Kidney capillary endothelial cell (primary cell): ENCODE measurements at places on chromosomes 5 and 9.

- DNase-seq = peak; percentile 31
Observed at GRCh38 chr9:97237951-97238889, 69.2 kb upstream of the CCDC180 start.

DNA sequence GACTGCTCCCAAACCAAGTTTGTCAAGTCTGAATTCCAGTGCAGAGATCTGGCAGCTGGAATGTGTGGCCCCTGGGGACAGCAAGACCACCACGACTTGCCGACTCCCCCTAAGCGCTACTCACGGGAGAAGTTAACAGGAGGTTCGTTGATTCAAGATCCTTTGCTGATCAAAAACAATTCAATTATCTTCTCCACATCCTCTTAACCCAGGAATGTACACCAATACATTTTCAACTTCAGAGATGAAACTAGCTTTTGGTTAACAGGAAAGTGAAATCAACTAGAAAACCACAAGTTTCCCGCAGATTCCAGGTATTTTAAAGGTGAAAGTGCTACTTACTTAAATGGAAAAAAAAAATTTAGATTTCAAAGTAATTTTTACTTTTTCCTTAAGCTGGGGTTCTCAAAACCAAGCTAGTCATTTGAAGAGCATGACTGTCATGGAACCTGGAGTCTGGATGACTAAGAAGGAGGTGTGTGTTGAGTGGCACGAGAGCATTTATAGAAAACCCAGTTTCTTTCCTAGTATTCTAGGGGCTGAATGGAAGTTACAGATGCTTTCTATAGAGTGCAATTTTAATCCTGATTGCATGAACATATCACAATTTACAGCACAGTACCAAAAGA is 257.5 kb upstream of the PANK3 start:
- DNase-seq = no peak

- DNase-seq = no peak
Observed at GRCh38 chr5:108101130-108101529, 280.8 kb downstream of the FBXL17 start.

- no peak for DNase-seq
Observed at GRCh38 chr9:136604823-136605525, 57.7 kb upstream of the EGFL7 start.

- DNase-seq = no peak
Observed at GRCh38 chr9:98993570-98993945, 49.9 kb downstream of the COL15A1 start.
